ENCODE measurements at places on chromosomes 4 and X.

DNA sequence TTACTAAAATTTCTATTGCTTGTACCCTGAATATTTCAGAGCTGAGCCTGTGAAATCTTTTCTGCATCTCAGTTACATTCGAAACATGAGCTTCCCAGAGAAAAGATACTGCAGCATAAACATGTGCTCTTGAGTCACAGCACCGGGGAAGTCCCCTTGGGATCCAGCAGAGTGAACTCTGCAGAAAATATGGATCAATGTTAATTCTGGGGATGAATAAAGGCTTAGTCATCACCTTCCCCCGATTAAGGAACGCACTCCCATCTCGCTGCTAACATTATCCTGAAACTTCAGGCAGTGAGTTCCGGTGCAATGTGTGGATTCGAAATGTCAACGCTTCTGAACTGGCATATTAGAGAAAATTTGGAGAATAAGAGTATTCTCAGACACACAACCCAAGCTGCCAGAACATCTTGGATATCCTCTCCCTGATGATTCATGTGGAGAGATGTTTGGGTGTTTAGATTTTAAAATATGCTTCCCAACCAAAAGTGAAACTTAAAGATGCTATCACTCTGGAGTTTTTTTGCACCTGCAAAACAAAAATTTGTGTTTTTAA lies 90.8 kb downstream of the IRF2 start:
- DNase-seq = no peak

- DNase-seq = peak; percentile 69
Measured at GRCh38 chr4:89307446-89308160, at the start of gene GPRIN3. Gene GPRIN3 (minus strand): TSS chr4:89307800. CDS start chr4:89250110, 57,690 bp downstream.

- DNase-seq = no peak
Measured at GRCh38 chr4:36990128-36990872, 254.2 kb upstream of the NWD2 start.

- DNase-seq = no peak
Measured at GRCh38 chr4:625631-626161, 323 bp downstream of the PDE6B start.

DNA sequence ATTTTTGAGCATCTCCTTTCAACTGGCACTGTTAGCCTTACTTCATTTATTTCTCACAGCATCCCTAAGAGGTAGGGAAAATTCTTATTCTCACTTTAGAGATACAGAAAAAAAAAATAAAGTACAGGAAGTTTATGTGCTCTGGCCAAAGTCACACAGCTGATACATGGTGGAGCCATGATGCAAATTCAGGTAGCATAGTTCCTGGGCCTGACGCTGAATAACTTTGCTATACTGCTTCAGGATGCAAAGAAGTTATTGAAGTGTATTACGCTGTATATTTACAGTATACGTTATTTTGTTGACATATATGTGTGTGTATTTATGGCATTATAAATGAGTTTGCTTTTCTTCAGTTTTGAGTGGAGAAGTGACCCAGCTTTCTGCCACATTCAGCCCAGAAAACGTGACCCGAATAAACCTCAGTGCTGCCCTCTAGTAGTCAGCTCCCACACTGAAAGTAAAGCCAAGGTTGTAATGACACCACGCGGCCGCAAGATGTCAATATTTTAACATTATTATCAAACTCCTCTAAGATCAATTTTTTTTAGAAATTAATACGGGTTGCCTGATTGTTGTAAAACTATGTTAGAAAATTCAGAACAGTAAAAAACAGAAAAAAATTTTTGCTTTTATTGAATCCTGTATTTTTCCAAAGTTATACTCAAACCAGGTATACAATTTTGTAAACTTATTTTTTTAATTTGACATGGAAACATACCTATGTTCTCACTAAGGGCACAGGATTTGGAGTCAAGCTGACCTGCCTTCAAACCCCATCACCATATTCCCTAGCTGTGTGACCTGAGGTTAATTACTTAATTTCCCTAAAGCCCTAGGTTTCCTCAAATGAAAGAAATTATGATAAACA lies 3.8 kb upstream of the GUCY2F start:
- peak; percentile 26 for DNase-seq

DNA sequence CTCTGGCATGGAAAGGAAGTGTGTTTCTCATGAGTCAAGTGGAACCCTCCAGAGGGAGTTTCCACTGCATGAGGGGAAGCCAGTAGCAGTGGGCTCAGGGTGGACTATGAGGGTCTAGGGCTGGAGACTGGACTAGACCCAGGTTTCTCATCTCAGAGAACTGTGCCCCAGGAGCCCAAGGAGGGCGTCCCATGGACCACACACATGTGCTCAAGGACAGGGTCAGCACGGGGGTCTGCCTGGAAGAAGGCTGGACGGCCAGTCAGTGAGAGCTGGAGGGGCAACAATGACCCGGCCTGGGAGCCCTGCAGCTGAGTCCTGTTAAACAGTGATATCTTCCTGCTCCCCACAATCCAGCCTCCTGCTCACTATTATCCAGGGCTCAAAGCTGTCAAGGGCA lies 5.8 kb upstream of the CTSO start:
- no peak for DNase-seq

DNA sequence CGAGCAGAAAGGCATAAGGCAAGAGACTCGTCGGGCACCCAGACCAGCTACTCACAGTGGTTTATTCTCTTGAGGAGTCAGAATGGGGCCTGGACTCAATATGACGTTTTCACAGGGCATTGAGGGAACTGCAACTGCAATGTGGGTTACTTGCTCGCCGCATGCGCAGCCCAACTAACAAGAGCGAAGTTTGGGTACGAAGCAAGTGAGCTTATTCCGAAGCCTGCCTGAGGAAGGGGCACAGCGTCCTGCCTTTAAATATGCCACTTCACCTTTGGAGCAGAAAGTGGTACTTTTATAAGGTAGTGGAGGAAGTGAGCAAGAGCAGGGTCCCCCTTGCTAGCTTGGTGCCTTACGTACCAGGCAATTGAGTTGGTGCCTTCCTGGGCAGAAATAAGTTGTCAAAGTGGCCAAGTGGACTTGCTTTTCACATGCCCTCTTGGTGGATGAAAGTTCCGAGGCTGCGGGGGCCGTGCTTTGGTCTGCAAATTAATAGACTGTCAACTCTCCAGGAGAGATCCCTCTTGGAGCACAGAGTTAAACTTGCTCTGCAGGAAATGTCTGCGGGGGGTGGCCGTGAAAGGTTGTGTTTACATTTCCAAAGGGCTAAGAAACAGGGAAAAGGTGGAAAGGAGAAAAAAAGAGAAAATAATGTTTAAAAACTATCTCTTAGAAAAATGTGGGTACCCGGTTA lies 480.4 kb downstream of the TRIML1 start:
- no peak for DNase-seq

DNA sequence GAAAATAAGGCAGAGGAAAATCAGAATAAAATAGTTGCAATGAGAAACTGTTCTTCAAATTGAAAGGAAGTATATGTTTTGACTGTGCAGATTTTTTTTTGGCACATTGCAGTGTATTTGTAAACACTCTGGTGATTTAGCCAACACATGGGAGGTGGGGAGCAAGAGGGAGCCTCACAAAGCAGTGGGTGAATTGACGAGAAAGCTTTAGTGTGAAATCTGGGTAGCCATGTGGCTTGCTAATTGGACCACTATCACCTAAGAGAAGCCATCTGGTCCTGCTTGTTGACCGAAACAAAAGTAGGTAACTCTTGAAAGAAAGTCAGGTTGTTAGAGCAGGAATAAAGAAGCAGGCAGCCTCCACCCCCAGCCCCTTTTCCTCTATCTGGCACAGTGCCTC lies 10.4 kb downstream of the CLCN5 start:
- no peak for DNase-seq

GRCh38 chr4:18935659-18936345 lies 914.2 kb upstream of the LCORL start:
- DNase-seq = no peak

DNA sequence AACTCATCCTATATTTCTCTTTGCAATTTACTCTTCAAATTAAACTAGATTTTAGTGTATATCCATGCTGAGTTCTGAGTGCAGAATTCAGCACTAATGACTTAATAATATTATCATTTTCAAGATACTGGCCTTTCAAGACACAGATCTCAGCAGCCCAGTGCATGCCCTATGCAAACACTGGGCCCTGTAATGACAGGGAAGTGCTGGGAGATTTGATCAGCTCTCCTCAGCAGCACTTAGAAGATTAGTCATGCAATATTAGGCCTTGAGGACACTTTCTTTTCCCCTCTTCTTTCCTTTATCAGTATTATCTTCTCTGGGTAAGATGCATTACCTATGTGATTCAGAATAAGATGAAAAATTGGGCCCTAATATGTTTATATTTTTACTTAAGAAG lies 207.1 kb downstream of the PPP3CA start:
- DNase-seq = no peak

GRCh38 chrX:23194885-23195554 lies 139.6 kb upstream of the PTCHD1 start:
- DNase-seq = no peak

DNA sequence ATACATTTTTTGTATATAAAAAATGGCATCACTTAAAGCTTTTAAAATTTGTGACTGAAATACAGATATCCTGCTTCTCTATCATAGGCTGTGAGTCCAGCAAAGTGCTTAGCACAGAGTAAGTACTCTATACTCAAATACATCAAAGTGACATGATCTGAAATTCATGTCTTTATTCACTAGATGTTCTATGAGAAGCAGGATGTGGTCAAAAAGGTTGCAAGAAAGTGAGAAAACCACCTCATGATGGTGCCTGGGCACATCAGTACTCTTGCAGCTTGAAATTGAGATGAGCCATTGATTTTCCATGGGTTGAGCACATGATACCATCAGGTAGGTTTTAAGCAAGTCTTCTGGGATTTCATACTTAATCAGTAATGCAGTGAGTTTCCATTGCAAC lies 20.4 kb upstream of the SFRP2 start:
- no peak for DNase-seq

DNA sequence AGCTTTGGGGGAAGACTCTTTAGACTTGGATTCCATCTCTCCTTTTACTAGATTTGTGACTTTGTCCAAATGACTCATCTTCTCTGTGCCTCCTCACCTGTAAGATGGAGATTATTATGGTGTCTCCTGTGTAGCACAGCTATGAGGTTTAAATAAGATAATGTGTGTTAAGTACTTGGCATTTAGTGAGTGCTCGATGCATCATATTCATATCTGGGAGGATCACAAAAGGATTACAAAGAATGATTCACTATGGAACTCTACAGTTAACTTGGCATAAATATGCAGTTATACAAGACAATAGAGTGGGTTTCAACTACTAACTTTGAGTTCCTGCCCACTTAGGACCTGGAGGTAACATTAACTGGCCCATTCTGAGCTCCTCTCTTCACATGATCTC lies 2.3 kb downstream of the GBA3 start:
- DNase-seq = no peak

GRCh38 chr4:56743550-56743949 lies 62.5 kb upstream of the HOPX start:
- no peak for DNase-seq

GRCh38 chrX:131792789-131793462 lies 230.2 kb upstream of the STK26 start:
- DNase-seq = no peak

DNA sequence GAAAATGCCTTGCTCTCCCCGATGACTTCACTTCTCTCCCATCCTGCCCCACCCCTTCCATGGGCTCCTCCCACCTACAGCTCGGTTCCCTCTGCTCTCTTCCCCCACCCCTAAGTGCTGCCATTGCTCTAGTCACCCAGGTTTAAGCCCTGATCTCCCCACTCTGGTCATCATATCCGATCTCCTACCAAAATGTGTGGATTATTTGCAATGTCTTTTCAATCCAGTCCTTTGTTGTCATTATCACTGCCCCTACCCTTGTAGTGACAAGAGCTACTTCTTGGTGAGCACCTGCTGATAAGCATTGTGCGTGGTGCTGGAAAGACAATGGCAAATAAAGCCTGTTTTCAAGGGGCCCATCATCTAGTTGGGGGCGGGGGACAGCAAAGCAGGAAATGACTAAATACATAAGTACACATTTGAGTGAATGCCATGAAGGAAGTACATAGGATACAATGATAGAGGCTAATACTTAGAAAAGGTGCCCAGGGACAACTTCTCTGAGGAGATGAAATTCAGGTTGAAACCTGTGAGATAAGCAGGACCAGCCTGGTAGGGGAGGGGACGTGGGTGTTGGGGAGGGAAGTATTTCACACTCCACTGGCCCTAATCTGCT lies 63.8 kb downstream of the DLG3 start:
- no peak for DNase-seq

- DNase-seq = no peak
Measured at GRCh38 chrX:47643926-47644325, 6.4 kb downstream of the ELK1 start.

DNA sequence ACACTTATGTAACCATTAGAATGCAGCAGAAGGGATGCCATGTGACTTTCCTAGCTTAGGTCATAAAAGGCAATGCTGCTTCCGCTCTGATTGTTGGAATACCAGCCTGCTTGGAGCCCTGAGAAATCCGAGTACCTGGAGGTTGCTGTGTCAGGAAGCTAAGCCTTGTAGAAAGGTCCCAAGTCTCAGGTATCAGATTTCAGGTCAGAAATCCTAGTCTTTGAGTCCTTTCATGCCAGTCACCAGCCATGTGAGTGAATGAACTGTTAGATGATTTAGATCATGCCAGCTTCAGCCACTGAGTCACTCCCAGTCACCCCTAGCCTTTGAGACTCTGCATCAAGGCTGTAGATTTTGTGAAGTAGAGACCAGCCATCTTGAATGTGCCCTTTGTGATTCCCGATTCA lies 23.5 kb downstream of the RAP1GDS1 start:
- DNase-seq = no peak

GRCh38 chr4:174154215-174154854 lies 129.1 kb downstream of the FBXO8 start:
- no peak for DNase-seq

DNA sequence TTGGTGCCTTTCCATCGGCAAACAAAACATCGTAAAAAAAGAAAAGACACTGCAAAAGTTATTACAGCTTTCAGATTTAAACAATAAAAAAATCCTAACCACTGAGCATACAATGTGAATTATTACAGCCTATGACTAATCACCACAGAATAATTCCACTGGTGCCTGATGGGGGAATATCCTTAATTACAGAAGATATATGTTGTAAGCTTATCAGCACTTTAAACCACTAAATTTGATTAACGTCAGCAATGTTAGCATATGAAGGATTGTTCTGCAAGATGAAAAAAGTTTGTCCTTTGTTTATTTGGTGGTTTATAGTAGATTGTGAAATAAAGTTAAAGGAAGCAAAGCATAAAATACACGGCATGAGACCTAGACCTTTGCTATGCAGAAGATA lies 210.2 kb upstream of the ADAMTS3 start:
- no peak for DNase-seq

DNA sequence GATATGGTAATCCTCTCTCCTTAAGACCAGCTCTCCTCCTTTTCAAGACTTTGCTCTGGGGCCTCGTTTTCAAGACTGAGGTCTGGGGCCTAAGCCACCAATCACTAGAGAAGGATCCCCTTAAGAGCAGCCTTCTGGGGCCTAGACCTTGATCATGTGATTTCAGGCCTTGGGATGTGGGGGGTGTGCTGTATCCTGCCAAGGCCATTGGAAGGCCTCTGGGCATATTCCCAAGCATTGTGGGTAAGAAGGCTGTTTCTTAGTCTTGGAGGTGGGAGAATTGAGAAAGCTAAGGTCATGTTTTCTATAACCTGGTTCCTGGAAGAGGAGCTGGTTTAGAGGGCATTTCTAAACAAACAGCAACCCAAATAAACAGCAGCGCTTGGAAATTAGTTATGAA lies 12.1 kb downstream of the TMEM164 start:
- no peak for DNase-seq
